ENCODE measurements at places on chromosomes 12 and 14. TPM values are rescaled to one million over a fixed set of nuclear protein-coding genes. Genes with fewer than 3 reads are reported as not detected.

- peak; percentile 93 for DNase-seq
Measured at GRCh38 chr12:127273626-127274025, 993.3 kb upstream of the TMEM132C start.

DNA sequence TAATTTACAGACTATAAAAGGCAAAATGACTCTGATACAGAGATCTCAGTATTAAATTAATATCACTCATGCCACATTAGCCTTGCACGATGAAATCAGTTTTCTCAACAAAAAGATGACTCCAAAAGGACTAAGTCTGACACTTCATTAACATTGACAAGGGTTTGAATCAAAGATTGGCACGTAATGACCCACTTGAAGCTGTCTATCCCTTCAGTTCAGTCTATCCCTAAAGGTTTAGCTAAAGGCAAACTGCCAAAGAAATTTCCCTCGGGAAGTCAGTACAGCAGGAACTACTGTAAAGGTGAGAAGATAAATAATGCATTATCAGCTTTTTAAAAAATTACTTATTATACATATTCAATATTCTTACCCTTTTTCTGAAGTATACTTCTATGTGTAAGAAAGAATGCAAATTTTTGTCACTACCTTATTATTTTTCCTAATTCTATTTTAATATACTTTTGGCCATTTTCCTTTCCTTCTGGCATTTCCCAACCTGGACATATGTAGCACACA is 127.1 kb downstream of the NELL2 start:
- no peak for DNase-seq

- DNase-seq, result no peak
Measured at GRCh38 chr14:81341370-81341769, 58.8 kb downstream of the STON2 start.

DNA sequence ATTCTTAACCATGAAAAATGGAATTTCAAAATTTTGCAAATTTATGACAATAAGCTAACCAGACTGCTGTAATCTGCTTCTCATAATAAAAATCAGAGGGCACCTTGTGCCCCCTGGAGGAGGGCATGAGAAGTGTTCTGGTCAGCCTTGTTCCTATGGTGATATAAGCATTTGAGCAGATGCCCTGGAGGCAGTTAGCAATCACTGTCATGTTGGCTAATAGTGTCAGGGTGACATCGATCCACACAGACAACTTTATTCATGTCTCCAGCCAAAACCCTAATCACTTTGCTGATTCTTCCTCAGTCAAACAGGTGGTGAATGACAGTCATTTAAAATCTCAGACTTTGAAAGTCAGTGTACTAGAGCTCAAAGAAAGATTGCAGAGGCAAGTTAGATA is 943.0 kb downstream of the GALC start:
- DNase-seq, result peak; percentile 75

DNA sequence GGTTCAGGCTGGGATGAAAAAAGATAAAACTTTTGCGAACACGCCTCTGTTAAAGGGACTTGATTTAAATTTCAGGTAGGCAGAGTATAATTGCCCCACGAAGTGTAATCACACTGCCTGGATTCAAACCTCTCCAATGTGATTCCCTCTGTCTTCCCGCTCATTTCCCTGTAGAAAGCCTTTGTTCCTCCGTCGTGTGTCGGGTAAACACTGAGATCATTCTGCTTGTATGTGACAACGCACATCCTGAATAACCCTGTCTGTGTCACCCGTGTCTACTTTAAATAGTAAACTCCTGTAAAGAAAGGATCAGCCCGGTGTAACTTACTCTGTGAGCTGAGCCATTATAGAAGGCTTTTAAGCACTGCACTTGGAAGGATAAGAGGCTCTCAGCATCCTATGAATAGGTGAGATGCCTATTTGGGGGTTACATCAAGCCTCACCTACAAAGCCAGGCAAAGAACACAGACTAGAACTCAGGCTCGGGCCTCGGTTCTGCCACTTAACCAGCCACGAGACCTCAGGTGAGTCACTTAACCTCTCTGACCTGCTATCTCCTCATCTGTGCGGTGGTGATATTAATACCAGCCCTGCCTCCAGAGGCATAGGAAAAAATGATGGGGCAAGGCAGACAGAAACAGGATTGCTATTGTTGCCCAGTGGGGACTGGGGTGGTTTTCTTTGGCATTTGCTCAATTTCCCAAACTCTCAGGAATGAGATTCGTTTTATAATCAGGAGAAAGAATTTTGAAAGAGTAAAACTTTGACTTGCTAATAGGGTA is 74.2 kb downstream of the RBM19 start:
- DNase-seq, result no peak

DNA sequence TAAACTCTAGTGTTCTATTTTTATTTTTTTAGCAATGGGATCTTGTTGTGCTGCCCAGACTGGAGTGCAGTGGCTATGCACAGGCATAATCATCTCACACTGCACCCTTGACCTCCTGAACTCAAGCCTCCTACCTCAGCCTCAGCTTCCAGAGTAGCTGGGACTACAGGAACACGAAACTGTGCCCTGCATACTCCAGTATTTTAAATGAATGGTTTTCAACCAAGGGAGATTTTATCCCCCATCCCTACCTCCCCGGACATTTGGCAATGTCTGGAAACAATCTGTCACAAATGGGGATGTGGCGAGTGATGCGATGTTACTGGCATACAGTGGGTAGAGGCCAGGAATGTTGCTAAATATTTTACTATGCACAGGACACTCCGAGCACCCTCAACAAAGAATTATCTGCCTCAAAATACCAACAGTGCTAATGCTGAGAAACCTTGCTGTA is 2.1 kb downstream of the CBX5 start:
- no peak for DNase-seq

- no peak for DNase-seq
Measured at GRCh38 chr14:60510951-60511599, 2.1 kb downstream of the SIX6 start.

GRCh38 chr14:31261859-31262731 is 54.5 kb upstream of the HECTD1 start:
- DNase-seq, result no peak

DNA sequence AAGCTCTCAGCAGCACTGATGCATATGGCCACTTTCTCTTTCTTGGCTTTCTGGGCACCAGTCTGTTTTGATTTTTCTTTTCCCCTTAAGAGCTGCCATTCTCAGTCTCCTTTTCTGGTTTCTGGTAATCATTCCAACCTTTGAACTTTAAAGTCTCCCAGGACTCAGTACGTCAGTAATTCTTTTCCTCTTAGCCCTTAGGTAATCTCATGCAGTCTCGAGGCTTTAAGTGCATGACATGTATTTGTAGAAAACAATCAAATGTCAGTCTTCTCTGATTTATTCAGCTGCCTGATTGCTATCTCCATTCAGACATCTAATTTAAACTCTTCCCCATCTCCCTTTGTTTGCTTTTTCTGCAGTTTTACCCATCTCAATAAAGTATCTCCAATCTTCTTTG is 139.1 kb upstream of the PDZRN4 start:
- DNase-seq, result no peak

- no peak for DNase-seq
Measured at GRCh38 chr12:19179986-19180385, 50.5 kb downstream of the PLEKHA5 start.

GRCh38 chr14:61498811-61499210 is 177.4 kb downstream of the PRKCH start:
- no peak for DNase-seq

- peak; percentile 54 for DNase-seq
Measured at GRCh38 chr12:111396726-111397445, 8.8 kb upstream of the SH2B3 start.

- DNase-seq, result no peak
Measured at GRCh38 chr12:74488134-74488533, 49.5 kb upstream of the ATXN7L3B start.

- DNase-seq, result no peak
Measured at GRCh38 chr12:52023976-52024688, 17.4 kb downstream of the TAMALIN start.

DNA sequence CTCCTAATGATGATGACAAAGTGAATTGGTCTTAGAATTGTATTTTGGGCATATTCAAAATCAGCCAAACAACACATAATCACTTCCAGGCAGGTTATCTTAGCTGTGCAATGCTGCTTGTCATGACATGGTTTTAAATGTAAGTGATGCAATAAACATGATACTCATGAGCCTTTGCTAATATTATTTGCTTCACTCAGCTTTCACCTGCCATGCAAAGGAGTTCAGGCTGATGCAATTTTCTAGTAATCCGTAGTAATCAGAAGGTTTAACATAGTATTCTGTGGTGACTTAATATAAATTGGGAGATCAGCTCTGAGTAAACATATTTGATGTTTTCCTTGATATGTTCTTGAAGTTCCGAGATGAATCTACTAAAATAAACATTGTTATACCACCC is 29.1 kb downstream of the TMEM260 start:
- no peak for DNase-seq

TMEM30B gene
- 9.5 TPM for polyA plus RNA-seq

KRT2 gene
- polyA plus RNA-seq, result not detected

TSPAN19 gene
- 0.28 TPM for polyA plus RNA-seq

SOAT2 gene
- polyA plus RNA-seq, result not detected

TMPRSS12 gene
- not detected for polyA plus RNA-seq

MMP19 gene
- polyA plus RNA-seq, result 5.9 TPM

SLC38A4 gene
- polyA plus RNA-seq, result 0.26 TPM
